Posterior vena cava (tissue), 2 donors: ENCODE measurements at places on chromosomes 12 and 14. TPM values are rescaled to one million over a fixed set of nuclear protein-coding genes. Genes with fewer than 3 reads are reported as not detected.

CABP1 gene
- 3.3 TPM for total RNA-seq

SERPINA3 gene
- 301 TPM for total RNA-seq

C12orf54 gene
- total RNA-seq, result not detected

SPIC gene
- not detected for total RNA-seq

CLMN gene
- total RNA-seq, result 11.1 TPM

LRRK2 gene
- total RNA-seq, result 24.4 TPM

PRPH gene
- 0.32 TPM for total RNA-seq

MYG1 gene
- total RNA-seq, result 35.6 TPM

ULK1 gene
- 23.0 TPM for total RNA-seq

TMEM19 gene
- 12.9 TPM for total RNA-seq

GPATCH2L gene
- total RNA-seq, result 58.5 TPM

DNA sequence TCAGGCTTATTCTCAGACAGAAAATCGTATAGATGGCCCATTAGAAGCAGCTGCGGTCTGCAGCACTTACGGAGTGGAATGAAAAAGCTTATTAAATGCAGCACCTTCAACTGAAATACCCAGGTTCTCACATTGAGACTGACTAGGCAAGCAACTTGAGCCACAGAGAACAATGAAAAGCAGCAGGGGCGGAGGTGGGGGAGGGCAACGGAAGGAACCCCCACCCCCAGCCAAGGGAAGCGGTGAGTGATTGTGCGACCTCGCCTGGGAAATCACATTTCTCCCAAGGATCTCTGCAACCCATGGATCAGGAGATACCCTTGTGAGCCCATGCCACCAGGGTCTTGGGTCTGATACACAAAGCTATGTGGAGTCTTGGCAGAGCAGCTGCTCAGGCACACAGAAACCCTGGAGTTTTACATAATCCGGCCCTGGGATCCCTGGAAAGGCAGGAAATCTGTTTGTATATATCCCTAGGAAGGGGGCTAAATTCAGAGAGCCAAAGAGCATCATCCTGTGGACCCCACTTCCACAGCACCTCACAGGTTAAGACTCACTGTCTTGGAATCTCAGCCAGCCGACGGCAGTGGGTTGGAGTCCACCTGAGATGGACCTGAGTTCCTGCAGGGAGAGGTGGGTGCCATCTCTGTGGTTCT is 38.1 kb downstream of the PZP start:
- no peak for DNase-seq

GRCh38 chr12:25743679-25744215 is 190.7 kb upstream of the LMNTD1 start:
- DNase-seq, result no peak

- DNase-seq, result no peak
These were observed 9.7 kb upstream of the HCAR1 start for GRCh38 chr12:122740351-122740750.

DNA sequence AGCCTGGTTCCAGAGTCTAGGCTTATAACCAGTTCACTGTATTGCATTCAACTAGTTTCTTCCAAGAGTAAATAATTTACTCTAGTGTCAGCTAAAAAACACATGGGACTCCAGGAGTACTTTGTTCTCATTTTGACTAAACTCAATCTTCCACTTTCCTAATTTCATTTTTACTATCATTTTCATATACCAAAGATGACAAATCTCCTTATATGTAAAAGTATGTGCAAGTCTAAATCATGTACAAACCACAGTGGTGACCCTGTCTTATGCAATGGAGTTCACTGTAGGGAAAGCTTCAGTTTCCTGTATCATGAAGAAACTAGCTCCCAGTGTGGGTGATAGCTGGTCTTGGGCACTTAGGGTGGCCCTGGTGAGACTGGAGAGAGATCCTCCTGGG is 151.6 kb downstream of the HELB start:
- DNase-seq, result no peak

GRCh38 chr14:67483579-67484285 is 4.8 kb downstream of the TMEM229B start:
- no peak for DNase-seq

DNA sequence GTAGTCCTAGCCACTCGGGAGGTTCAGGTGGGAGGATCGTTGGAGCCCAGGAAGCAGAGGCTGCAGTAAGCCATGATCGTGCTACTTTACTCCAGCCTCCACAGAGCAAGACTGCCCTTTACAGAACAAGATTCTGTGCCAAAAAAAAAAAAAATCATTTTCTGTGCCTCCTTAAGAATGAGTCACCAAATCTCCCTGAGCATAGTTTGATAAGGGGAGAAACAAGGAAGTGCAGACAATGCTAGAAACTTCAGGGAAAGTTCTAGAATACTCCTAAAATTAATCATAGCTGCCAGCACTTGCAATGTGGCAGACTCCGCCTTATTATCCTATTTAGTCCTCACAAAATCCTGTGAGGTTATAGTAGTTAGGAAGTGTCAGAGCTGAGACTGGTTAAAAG is 74.5 kb downstream of the KCNK10 start:
- no peak for DNase-seq

GRCh38 chr12:78933014-78933413 is 68.4 kb downstream of the SYT1 start:
- no peak for DNase-seq

DNA sequence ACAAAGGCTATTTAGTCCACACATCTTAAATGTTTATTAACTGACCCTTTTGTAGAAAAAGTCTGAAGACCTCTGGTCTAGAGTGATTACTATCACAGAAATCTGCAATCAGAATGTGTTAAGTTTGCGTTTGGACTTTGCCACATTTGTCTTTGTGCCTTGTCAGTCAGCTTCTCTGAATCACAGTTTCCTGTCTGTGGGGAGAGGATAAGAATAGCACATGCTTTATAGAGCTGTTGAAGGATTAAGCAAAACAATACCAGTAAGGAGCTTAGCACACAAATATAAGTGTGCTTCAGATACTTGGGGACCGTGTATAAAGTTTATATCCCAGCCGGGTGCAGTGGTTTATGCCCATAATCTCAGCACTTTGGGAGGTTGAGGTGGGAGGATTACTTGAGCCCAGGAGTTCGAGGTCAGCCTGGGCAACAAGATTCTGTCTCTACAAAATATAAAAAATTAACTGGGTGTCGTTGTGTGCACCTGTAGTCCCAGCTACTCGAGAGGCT is 63.0 kb upstream of the BTG1 start:
- no peak for DNase-seq

GRCh38 chr14:91254461-91254860 is 10.0 kb upstream of the GPR68 start:
- DNase-seq, result no peak

- no peak for DNase-seq
These were observed 11.7 kb upstream of the ASB8 start for GRCh38 chr12:48169011-48169410.

GRCh38 chr12:96454396-96454795 is 35.0 kb upstream of the CFAP54 start:
- no peak for DNase-seq

GRCh38 chr14:102215576-102216250 is 76.0 kb downstream of the WDR20 start:
- DNase-seq, result peak; percentile 44

GRCh38 chr14:50015716-50016115 is 100.7 kb downstream of the VCPKMT start:
- DNase-seq, result no peak

GRCh38 chr12:131449027-131449426 is 261.9 kb upstream of the SFSWAP start:
- DNase-seq, result no peak

GRCh38 chr14:52154992-52155650 is 86.3 kb upstream of the NID2 start:
- no peak for DNase-seq

DNA sequence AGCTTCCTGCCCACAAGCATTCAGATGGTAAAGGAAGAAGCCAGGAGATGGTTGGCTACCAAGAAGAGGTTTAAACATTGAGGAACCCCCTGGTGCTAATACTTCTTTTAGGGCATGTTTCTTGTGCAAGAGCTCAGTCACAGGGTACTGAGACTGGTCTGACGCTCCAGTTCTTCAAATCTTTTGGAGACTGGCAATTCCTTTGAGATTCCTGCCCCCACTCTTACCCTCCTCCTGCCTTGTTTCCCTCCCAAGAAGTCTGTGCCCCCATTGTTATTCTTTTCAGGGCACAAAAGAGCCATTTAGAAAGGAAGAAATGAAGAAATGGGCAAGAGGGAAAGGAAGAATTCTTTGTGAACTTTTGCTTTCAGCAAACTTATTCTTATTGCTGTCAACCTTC is 11.8 kb downstream of the A2ML1 start:
- DNase-seq, result no peak

DNA sequence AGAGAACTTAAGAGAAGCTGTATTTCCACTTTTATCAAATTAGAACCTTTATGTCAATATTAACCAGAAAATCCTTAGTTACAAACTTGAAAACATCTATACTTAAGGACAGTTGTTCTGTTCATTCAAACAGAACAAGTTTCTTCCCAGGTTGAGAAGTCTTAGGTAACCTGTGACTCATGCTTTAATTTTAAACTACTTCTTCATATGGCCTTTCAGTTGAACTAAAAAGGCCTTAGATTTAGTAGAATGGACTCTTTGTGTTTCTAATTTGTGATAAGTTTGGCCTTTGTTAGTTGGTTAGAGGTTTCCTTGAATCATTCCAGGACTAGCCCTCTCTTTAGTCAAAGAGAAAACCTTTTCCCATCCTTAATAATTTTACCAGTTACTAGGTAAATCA is 274.2 kb downstream of the FUT8 start:
- DNase-seq, result no peak

DNA sequence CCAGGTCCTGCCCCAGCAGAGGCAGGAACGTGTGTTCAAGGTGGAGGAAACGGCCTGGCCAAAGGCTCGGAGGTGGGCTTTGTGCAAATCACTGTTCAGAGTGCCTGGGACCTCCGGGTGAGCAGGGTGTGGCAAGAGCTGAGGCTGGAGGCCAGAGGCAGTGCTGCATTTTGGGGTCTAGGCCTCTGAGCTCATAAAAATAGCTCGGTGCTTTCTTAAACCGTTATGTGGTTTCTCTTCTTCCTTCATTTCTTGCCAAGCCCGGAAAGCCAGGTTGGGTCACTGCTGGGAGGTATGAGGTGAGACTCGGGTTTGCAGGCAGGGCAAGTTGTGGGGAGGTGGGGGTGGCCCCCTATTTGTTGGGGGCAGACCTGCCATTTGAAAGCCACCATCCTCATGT is 178.8 kb upstream of the MYL2 start:
- DNase-seq, result no peak

DNA sequence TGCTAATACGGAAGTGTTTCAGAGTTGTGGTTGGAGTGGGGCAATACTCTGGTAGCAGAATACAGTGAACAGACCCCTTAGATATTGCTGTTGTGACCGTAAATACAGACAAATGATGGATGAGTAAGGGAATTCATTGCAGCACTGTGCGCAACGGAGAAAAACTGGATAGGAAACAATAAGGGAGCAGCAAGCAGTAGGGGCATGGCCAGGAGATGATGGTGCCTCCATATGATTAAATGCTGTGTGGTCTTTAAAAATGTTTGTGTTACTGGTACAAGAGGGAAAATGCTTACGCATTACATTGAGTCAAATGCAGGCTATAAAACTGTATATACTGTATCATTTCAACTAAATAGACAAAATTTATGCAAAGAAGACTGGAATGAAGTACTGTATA is 61.6 kb downstream of the EML1 start:
- DNase-seq, result no peak

- no peak for DNase-seq
These were observed 234.8 kb downstream of the TTC6 start for GRCh38 chr14:37830271-37830670.

DNA sequence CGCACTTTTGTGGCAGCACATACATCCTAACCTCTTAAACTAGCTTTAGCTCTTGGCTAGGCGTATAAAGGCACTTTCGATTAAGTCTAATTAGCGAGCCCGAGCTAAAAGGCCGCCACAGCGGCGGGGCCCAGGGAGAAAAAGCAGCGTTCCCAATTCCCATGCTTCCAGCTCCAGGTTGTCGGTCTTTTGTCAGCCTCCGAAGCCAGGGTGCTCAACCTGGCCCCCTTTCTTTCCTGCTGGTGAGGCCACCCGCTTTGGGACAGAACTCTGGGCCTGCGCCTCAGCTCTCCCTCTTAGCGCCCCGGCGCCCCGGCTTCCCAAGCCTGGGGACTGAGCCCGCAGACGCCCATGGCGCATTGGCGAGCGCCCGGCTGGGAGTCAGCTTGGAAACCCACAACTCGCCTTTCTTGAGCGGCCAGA is 33.3 kb upstream of the TBX5 start:
- DNase-seq, result no peak

DNA sequence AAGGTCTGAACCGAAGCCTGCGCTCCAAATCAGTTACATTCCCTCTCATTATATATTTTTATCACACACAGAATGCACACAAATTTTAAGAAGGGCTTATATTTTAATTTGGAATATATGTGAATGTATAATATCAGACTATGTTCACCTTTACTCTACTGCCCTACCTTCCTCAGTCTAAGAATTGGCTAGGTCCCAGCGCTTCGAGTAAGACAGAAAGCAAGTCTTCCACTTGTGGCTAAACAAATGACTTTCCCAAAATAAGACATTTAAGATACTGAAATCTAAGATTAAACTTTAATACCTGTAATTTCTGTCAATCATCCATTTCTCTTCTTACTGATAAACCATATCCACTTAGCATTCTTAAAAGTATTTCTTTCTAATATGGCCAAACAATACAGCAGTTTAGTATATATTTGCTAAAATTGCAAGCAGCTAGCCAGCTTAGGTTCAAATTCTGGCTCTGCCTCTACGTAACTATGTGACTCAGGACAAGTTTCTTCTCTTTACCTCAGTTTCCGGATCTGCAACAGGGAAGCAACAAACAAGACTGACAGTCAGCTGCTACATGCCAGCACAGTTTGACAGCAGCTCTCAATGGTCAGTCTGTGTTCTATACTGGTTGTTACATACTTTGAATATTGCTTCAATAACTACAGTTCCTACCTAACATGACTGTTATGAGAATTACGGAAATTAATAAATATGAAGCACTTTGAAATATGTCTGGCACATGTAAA is 2.0 kb downstream of the INTS13 start:
- no peak for DNase-seq

- DNase-seq, result no peak
These were observed 79.2 kb downstream of the RASSF8 start for GRCh38 chr12:26037615-26038220.

DNA sequence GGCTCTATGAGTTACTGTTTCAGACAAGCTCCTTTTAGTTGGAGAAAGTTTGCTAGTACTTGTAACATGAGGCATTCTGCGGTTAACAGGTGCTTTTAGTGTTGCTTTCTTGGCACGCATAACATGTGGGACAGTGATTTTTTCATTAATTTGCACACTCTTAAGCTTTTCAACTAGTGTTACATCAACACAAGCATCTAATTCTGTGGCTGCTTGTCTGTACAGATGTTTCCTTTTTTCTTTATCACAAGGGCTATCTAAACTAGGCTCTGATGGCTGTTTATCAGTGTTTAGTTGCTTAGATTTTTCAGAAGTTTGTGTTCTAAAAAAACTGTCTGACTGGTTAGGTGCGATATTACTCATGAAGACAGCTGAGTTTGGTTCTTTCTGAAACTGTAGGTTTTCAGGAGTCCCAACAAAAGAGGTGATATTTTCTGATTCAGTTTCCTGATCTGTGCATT is 120.1 kb downstream of the RALGAPA1 start:
- DNase-seq, result no peak
